ENCODE measurements at places on chromosomes 4 and X.

GRCh38 chr4:185480016-185480732 is 8.6 kb upstream of the CCDC110 start:
- DNase-seq: no peak

DNA sequence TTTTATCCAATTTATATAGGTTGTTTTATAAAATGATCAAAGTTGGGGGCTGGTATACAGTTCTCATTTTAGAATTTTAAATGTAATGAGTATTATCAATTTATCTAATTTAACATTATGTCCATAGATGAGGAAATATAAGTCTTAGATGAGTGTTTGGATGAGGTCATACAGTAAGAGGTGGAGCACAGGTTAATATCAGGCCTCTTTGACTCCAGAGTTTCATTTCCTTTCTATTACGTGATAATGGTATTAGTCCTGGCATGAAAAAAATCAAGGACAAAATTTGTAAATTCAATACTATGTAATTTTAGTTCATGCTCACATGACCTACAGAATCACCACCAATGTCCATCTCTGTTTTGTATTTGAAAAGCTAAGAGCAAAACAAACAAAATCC is 269.8 kb downstream of the FSTL5 start:
- DNase-seq: no peak

DNA sequence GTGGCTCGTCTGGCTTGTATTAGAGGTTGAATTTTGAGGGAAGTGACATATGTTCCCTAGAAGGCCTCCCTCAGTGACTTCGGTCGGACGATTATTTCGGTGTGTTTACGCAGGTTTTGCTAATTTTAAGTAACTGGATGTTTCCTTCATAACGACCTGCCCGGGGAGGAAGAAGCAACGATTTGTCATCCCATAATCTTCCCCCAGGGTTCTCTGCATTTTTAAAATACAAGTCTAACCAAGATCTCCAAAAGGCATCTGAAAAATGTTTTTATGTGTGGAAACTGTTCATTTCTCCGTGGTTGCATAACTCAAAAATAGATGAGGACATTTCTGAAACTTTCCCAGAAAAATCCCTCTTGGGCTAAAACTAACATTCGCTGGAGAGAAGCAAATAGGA is 195.4 kb downstream of the SHOX start:
- DNase-seq: no peak

GRCh38 chr4:96827086-96827485 is 987.2 kb downstream of the PDHA2 start:
- no peak for DNase-seq

DNA sequence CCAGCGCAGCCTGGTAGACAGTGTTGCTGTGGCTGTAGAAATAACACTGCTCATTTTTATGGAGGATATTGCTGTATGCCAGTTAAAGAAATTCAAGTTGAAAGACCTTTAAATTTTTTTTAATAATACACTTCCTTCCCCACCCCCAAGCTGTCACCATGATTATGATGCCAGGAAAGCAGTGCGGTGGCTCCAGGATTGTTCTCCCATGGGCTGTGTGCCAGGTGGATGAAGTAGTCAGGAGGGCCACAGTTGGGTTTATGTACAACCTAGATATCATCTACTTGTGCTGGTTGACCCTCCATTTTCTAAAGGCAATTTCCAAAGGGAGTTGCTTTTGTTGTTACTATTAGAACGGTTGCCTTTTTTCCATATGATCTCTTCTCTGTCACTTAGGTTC is 136.6 kb downstream of the AFF1 start:
- no peak for DNase-seq

GRCh38 chr4:6965329-6965728 is 55.7 kb downstream of the TBC1D14 start:
- DNase-seq: no peak

- no peak for DNase-seq
Observed at GRCh38 chr4:124234771-124235170, 477.8 kb downstream of the ANKRD50 start.

GRCh38 chrX:51408462-51408861 is 75.8 kb downstream of the NUDT10 start:
- DNase-seq: no peak

GRCh38 chr4:107008115-107008514 is 28.0 kb downstream of the DKK2 start:
- DNase-seq: no peak

GRCh38 chr4:48228949-48229348 is 40.7 kb downstream of the TEC start:
- no peak for DNase-seq
